SJSA1 (cell line): ENCODE measurements at places on chromosomes 2 and 18.

DNA sequence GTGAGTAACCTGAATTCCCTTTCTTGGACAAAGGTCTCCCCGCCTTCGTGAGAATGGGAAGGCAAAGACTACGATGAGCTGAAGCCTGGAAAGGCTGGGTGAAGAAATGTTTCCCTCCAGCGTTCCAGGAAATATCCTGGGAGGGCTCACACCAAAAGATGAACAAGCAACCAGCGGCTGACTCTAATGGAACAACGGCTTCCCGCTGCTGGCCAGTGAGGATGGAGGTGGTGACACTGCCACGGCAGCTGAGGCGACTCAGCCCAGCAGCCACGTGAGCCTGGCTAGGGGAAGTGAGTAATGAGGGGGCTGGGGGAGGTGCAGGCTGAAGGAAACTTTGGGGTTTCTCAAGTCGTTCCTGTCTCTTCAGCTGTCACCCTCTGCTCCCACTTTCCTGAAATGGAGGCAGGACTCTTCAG lies 105.0 kb upstream of the SMAD7 start:
- peak; percentile 76 for DNase-seq

DNA sequence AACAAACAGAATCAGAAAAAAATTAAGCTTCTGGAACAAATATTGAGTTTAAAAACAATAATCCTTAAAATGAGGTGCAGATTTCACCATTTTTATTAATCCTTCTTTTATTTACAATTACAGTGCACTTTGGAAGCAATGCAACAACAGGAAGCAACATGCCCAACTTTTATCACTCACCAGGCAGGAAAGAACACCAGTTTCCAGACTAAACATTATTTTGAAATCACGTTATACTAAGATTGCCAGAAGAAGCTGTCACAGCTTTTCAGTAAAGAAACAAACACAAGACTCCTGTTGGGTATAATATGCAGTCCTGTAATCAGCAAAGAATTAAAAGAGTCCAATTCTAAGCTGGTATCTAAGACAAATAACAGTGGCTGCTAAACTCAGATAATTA lies 137.9 kb upstream of the ZC3H15 start:
- DNase-seq, result no peak

DNA sequence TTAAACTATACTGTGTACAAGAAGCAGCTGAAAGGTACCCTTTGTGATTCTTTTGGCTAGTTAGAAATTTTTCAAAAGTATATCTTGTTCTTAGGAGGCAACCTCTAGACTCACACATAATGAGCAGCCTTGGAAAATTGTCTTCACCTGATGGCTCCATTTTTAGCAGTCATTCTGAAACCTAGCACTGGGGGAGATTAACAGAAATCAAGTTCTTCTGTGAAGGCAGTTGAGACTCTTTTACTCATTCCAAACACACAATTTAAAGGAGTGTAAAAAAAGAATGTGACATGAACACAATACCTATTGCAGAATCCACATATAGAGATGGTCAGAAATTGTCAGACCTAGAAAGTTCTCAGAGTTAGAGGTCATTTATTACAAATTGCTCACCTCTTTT lies 197.7 kb downstream of the UBE2E3 start:
- DNase-seq, result no peak

DNA sequence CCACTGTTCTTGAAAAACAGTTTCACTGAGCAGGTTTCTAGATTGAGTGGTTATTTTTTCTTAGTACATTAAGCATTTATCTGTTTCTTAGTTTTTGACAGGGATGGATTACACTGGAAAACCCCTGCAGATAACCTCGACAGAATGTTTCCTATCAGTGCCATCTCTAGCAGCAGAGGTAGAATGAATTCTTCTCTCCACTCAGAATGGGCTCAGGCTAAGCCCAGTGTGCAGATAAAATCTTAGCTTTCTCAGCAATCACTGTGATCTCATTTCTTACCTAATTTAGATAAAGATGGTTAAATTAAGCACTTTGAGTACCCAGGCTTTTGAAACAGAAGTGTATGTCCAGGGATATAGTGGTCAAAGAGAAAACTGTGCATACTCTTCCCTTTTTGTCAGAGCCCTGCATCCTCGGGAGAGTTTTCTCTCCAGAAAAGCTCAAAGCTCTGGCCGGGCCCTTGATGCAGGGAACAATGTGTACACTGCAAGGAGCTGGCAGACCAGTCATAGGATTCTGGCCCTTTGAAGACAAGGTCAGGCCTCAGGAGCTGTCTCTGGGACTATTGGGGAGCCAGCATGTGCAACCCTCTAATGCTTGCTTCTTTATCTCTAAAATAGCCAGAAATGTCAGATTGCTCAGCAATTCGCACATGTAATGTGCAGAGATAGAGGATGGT lies 10.6 kb upstream of the AKAIN1 start:
- no peak for DNase-seq

- peak; percentile 57 for DNase-seq
Measured at GRCh38 chr18:24227977-24228666, 89.3 kb downstream of the CABYR start.

DNA sequence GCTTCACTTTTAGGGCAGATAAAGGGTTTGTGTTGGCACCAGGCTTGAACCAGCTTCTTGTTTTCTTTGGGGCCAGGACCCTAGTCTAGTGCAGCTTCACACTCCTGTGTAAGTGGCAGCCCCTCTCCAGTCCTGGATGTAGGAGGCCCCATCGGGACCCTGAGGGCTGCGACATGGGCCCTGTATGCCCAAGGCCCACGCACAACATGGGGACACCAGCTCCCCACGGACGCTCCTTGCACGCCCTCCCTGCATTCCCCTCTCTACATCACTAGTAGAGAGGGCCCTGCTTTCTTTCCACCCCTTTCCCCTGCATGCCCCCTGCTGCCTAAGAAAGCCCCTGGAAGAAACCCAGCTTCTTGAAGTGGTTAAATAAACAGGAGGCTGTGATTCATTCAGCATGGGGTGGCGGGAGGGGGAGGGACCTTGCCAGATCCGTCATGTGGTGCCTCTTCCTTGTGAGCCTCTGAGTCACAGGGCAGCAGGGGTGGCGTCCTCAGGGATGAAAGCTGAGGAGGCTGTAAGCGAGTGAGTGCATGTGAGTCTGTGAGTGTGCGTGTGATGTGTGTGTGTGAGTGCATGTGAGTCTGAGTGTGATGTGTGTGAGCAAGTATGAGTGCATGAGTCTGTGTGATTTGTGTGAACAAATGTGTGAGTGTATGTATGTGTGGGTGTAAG lies 42.5 kb downstream of the COPS8 start:
- peak; percentile 98 for DNase-seq

GRCh38 chr2:164242409-164242808 lies 378.9 kb downstream of the GRB14 start:
- DNase-seq, result no peak

GRCh38 chr2:188601391-188601790 lies 309.7 kb downstream of the GULP1 start:
- no peak for DNase-seq

- peak; percentile 47 for DNase-seq
Measured at GRCh38 chr2:167212014-167212648, 323.9 kb downstream of the XIRP2 start.

- DNase-seq, result no peak
Measured at GRCh38 chr2:191818725-191819350, 28.1 kb downstream of the CAVIN2 start.

- DNase-seq, result no peak
Measured at GRCh38 chr2:7670905-7671641, 753.9 kb downstream of the RNF144A start.

- DNase-seq, result no peak
Measured at GRCh38 chr18:13640266-13640860, 86.0 kb downstream of the FAM210A start.

DNA sequence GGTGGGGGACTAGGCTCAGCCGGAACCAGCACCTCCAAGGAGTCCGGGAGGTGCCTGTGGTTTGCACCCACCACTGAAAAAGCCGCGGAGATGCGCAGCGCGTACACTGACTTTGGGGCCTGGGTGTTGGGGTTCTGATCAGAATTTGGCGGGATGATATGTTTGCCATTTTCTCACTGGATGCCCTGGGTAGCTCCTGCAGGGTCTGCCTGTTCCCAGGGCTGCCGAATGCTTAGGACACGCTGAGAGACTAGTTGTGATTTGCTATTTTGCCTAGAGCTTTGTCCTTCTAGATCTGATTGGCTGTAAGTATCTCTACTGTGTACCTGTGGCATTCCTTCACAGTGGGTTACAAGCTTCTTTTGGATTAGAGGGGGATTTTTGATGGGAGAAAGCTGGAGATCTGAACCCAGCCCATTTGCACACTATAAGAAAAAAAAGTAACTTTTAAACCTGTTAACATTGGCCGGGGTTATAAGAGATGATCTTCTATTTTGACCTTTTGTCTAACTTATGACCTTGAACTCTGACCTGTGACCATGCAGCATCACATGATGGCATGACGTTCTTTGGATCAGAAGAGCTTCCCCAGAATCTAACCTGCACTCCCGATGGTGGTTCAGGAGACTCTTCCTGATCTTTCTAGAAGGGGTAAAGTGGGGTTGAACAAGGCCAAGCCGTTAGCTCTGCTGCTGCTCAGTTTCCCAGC lies 1.6 kb downstream of the KCNE4 start:
- no peak for DNase-seq

GRCh38 chr18:29737190-29737589 lies 1305.4 kb downstream of the DSC3 start:
- DNase-seq, result no peak

DNA sequence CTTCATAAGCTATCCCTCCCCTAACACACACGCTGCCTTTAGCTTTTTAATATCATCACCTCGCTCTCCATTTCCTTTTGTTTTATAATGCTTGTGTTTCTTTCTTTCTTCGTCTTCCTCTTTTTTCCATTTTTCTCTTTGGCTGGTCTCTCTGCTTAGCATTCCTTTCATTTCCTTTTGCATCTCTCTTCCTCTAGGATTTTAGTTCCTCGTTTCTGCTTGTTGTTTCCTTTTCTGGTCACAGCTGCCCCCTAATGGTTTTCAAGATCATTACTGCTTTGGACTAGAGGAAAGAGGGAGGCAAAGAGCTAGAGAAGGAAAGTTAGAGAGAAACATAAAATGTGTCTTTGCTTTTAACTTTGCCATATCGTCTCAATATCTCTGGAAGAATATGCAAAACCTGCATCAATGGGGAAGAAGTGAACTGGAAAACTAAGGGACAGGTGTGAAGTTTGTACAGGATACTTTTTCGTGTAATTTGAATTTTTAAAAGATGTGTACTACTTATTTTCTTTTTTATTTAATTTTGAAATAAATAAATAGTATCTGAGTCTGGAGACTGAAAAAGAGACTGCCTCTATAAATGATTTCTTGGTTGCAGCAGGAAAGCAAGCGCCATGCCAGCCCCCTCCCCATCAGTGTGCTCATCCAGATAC lies 6.3 kb upstream of the NRP2 start:
- DNase-seq, result no peak

DNA sequence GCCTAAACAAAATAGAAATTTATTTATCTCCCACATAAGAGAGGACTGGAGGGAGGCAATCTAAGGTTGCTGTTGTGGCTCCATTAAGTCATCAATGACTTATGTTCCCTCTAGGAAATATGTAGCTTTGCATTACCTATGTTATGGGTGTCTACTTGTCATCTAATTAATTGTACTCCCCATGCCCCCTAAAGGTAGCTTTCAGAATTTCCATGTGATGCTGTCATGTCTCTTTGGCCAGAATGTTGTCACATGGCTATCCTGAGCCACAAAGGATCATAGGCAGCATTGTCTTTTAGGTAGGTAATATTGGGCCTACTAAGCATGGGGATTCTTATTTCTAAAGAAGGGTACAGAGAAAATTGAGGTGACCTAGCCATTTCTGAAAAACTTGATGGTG lies 935.6 kb upstream of the FANCL start:
- DNase-seq, result no peak

GRCh38 chr18:35827903-35828275 lies 144.6 kb upstream of the RMP24 start:
- no peak for DNase-seq

DNA sequence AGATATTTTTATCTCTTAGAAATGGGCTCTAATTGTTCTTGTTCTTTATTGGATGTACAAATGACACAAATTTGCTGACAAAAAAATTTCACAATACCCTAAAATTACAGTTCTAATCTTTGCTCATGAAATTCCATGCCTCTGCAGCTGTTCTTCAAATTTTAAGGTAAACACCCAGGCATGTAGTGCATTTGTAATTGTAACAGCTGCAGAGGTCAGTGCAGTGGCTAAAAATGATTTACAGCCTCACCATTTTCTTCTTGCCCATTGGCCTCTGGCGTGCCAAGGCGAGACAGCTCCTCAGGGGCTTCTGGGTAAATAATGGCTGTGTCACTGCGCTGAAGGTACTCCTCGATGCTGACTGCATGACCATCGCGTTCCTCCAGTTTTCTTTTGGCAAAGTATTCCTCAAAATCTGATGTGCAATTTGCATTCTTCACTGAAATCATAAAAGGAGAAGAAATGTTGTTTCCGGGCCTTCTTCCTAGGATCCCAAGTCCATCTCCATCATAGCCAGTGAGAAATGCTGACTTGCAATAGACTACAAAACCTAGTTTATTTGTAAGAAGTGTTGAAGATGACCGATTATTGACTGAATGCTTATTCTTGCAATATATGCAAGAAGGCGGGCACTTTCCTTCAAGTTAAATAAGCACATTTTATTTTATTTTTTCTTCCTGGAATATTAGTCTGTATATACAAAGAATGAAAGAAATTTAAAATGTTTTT lies 115.2 kb downstream of the ZEB2 start:
- no peak for DNase-seq

GRCh38 chr2:200585730-200586643 lies at the start of gene AOX1:
TSS of gene AOX1 (plus strand) at chr2:200586014. CDS start at chr2:200586109, 95 bp downstream.
- DNase-seq, result peak; percentile 33

DNA sequence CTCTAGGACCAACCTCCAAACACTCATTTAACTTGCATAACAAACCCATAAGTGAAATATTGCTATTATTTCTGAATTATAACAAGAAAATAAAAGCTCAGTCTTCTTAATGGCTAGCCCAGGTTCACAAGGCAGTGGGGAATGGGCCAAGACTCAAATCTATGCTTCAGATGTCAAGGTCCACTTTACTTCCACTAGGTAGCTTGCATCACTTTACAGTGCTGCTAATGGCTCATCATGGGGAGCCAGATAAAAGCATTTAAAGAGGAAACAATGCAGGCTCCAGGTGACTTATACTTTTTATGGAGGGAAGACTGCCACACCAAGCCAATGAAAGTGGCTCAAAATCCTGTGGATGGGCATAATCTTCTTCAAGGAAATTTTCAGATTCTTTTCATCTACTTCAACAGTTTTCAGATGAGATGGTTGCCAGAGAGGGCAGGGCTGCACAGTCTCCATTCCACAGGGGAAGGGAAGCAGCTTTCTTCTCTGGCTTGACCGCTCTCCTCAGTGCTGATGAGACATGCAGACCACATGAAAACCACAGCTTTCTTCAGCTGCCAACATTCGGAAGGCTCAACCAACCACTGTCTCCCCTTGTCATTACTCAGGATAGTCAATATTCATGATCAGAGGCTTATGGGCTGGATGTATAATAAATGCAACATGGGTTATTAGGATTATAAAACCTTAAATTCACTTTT lies 361.9 kb upstream of the MEX3C start:
- DNase-seq, result no peak
